Cortex of kidney (tissue), 1 donor: ENCODE measurements at places on chromosomes 16 and 17.

- DNase-seq, result no peak
Observed at GRCh38 chr16:88368994-88369393, 13.8 kb upstream of the ZNF469 start.

- no peak for DNase-seq
Observed at GRCh38 chr17:2995886-2996809, 67.3 kb downstream of the OR1D5 start.

- no peak for DNase-seq
Observed at GRCh38 chr17:78458091-78458490, 79.6 kb downstream of the PGS1 start.

GRCh38 chr16:69328854-69329316, 1.5 kb downstream of the PDF start:
- DNase-seq, result no peak

DNA sequence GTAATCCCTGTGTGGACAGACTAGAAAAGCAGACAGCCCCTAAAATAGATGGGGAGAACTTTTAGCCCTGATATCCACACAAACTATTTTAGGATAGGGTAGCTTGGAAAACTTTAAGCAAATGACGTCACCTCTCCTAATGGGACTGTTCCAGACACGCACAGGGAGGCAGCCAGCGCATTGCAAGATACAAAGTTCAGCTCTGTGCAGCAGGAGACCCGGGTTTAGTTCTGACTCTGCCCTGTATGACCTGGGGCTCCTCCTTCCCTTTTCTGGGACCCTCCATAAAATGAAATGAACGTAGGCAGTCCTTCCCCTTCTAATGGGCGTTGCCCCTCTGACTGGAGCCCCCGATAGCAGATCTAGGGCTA, 6.3 kb downstream of the ZNF689 start:
- no peak for DNase-seq

GRCh38 chr17:27533874-27534815, 77.9 kb downstream of the KSR1 start:
- DNase-seq, result no peak

DNA sequence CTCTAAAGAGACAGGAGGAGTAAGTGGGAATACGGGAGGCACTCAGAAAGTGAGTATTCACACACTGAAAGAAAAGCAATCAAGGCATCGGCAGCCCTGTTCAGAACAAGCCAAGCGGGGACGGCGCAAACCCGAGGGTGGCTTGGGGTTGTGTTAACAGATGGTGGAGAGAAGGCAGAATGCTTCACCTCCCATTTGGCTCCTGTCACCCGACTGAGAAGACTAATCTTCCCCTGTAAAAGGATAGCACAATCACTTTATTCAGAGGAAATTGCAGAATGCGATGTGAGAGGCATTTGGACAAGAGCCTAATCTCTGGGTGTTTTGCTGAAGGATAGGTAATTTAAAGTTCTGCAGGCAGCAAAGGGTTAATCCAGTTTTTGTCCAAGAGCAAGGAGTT, 119.3 kb upstream of the WSCD1 start:
- no peak for DNase-seq

DNA sequence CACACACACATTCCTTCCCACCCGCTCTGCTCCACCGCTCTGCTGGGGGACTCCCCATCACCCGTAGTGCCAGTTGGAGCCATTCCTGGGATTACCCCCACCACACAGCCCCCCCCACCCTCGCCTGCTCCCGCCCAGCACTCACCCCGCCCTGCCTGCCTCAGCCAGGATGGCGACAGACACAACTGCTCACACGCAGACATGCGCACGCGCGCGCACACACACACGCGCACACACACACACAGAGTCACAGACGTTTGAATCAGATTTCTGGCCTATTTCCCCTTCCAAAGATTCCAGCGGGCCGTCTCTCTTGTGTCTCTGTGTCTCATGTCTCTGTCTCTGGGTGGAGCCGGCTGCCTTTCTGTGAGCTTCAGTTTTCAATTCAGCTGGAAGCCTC, 4.4 kb downstream of the CACNA1G start:
- DNase-seq, result no peak

DNA sequence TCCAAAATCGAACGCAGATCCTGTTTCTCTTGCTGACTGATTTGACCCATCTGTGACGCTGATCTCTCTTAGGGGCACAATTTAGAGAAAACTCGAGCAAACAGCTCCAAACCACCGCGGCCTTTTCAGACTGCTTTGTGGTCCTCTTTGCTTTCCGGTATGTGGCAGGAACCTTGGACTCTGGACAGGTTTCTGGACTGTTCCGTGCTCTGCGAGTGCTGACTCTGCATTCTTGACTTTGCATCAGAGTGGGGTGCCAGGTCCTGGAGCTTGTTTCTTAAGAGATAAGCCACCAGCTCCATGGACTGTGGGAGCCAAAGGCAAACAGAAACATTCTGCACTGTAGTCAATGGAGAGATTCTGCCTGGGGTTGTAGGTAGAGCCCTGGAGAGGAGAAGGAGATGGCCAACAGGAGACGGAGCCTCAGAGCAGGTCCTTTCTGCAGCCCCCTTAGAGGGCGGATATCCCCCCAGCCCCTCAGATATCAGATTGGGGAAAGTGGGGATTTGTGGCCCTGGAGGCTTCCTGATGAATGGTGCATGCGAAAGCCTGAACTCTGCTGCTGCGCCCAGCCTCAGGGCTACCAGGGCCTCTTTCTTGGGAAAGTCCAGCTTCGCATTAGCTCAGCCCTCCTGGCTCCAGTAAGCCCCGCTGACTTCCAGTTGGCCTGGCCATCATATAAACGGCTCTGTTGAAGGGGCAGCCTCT, 65.6 kb downstream of the WIPI1 start:
- no peak for DNase-seq

- no peak for DNase-seq
Observed at GRCh38 chr17:64001091-64001579, 3.0 kb downstream of the PRR29 start.

DNA sequence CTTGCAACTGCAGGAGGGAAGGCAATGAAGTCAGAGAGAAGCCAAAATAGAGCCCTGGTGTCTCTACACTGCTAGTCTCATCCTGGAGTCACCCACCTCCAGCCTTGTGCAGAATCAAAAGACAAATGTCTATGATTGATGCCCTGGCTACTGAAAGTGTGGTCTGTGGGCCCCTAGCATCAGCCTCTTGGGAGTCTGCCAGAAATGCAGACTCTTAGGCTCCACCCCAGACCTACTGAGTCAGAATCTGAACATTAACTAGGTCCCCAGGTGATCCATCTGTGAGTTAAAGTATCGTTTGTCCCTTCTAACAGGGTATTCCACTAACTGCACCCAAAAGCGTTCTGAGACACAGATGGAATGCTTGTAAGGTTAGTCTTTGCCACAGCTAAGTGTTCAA, 21.2 kb downstream of the EARS2 start:
- DNase-seq, result no peak

DNA sequence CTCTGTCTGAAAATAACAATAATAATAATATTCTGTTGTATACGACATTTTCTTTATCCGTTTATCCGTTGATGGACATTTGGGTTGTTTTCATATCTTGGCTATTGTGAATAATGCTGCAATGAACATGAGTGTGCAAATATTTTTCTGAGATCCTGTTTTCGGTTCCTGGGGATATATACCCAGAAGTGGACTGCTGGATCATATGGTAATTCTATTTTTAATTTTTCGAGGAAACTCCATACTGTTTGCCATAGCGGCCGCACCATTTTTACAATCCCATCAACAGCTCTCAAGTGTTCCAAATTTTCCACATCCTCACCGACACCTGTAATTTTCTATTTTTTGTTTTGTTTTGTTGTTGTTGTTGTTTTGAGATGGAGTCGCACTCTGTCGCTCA, 5.3 kb upstream of the PRSS41 start:
- DNase-seq, result no peak

GRCh38 chr16:70496513-70496912, 26.8 kb downstream of the COG4 start:
- DNase-seq, result no peak

DNA sequence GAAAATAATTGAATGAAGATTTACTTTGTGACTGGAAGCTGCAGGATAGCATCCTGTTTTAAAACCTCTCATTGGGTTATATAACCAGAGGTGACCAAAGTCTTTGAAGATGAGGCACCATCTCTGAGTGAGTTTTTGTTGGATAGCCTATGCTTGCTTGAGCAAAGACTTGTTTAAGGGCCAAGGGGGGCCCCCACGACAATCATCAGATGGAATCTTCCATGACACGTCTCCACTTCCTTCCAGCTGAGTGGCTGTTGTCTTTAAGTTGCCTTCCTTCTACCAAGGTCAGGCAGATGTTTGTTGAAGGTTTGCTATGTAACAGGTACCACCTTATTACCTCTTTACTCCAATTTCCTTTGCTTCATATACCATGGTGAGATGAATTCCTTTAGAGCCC, 188.8 kb downstream of the PRKCA start:
- DNase-seq, result no peak

GRCh38 chr16:2752850-2753732, 653 bp downstream of the SRRM2 start:
- no peak for DNase-seq

- no peak for DNase-seq
Observed at GRCh38 chr16:83651871-83652270, 155.9 kb upstream of the HSBP1 start.

DNA sequence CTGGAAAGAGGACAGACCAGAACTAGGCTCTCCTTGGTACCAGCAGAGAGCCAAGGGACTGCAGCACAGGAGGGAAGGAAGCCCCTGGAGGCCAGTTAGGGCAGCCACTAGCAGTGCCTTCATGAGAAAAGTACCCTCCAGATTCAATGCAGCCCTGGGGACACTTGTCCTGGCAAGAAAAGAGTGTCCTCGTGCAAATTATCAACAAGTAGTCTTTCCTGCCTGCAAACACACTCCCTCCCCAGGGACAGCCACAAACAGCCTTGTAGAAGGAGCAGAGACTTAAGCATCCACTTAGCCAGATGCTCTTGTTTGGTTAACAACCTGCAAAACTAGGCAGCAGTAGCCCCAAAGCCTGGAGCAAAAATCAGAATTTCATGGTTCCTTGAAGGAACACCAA, 24.3 kb downstream of the CENPV start:
- no peak for DNase-seq

GRCh38 chr17:48960834-48961515, 7.4 kb downstream of the GIP start:
- no peak for DNase-seq

DNA sequence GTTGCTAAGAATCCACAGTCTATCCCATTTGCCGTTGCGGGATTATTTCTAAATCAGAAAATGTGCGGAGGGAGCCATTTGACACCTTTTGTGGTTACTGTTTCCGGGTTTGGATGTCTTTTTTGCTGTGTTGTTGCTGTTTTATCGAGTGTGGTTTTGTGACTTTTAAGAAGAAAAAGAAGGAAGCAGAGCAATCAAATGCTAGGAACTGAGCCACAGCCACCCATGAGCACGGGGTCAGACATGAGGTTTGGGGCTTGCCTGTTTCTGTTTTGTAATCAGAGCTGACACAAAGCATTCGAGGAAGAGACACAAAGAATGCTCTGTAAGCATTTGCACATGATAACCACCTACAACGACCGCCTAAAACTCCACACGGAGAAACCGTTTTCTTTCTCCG, 53.1 kb upstream of the CHMP6 start:
- no peak for DNase-seq

- no peak for DNase-seq
Observed at GRCh38 chr16:84141143-84141670, 3.8 kb downstream of the HSDL1 start.

DNA sequence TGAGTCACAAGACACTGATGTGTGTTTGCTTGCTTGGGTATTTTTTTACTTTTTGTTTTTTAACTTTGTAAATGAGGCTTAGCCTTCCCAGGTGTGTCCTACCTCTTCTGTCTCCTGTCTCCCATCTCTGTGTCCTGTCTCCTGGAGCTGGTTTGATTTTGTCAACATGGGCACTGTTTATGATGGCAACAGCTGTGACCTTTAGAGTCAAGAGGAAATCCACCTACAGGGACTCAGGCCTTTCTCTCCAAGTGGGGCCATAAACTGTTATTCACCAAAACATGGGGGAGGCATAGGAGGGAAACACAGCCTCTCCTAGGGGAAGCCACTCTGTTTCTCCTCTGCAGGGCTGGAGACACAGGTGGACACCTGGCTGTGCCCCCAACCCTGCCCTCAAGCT, 13.1 kb upstream of the PLCG2 start:
- no peak for DNase-seq

DNA sequence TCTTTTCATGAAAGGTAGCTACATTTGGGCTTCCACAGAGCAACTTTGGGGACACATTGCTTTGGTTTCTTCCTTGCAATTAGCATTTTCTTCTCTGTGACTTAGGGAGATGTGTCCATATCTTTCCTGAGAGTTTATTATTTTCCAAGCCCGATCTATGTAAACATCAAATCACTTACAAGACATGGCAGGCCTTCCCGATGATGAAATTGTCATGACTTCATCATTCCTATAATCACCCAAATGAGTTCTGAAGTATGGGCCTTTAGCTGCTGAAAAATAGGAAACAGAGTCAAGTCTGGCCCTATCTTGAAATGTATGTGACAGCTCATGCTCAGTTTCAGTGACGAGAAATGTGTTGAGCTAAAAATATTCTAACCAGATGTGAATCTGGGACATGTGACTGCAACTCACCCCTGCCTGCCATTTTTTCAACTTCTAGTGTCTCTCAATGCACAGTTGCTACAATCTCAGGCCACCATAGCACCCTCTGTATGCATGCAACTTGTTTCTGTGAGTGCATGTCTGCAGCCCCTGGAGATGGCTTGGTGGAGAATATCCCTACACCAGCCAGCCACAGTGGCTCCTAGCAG, 199.6 kb upstream of the MAF start:
- no peak for DNase-seq

DNA sequence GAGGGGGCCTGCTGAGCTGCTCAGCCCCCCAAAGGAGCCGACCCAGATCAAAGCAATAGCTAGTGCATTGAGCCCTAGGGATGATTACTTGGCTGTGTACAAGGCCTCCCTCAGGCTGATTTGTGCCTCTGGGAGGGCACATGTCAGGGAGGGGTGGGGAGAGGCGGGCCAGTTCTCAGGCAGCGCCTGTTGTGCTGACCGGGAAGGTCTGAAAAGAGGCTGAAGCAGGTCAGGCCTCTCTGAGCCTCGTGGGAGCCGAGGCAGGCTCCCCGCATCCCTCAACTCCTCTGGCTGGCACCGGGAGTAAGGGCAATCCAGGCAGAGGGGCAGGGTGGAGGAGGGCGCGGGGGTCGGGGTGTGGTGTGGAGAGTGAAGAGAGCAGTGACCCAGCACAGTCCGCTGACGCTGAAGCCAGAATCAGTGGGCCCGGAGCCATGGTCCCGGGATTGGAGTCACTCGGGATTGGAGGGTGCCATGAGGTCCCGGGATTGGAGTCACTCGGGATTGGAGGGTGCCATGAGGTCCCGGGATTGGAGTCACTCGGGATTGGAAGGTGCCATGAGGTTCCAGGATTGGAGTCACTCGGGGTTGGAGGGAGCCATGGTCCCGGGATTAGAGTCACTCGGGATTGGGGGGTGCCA, 3.0 kb downstream of the DCXR start:
- DNase-seq, result no peak

GRCh38 chr17:2482218-2482617, 29.5 kb downstream of the METTL16 start:
- no peak for DNase-seq
